Stimulated activated CD8-positive, alpha-beta memory T cell treated with anti-CD3 and anti-CD28 coated beads, Interleukin-15, amount 100 ng/mL, for 24 hours (primary cell): ENCODE measurements at places on chromosomes 2 and 18.

DNA sequence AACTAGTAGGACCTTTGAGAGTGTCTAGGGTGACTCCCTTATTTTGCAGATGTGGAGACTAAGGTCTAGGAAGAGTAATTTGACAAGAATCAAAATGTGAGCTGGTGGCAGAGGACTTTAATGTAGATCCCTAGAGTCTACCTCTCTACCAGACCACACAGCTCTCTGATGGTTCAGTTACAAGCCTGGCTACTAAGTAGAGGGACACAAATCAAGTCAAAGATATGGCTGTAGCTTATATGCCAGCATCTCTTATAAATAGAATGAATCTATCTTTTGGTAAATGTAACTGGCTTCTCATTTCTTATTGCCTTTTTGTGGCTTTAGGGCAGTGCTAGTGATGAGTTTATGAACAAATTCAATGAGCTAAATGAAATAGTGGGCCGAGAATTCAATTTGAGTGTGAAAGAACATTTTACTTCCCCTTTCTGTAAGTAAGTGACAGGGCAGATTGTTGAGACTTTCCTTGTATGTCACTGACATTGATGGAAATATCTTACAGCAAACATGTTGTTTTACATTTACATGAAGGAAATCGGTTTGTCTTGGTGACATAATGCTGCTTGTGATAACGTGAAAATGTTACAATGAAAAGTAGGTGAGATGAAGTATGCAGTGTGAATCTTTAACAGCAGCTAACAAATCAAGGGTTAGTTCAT lies 28.3 kb downstream of the CSRNP3 start:
- no peak for DNase-seq

DNA sequence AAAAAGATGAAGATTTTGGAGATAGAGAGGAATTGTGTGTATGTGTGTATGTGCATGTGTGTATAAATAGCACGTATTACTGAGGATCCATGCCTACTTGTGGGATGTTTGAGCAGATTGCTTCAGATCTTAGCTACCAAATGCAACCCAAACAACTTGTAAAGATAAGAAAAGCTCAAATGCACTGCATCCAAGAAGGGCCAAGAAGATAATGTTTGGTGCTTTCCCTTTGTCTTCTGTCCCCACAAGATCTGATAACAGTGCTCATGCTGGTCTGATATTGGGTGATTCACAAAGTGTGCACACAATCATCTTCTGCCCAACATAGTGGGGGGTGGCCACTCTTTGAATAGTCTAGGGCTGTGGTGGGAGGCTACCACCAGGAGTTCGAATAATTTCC lies 284.8 kb upstream of the CYRIA start:
- DNase-seq: no peak

- DNase-seq: no peak
These were observed 21.2 kb downstream of the ODC1 start for GRCh38 chr2:10426726-10427617.

- DNase-seq: no peak
These were observed 679.4 kb downstream of the NUP35 start for GRCh38 chr2:183803596-183803995.

DNA sequence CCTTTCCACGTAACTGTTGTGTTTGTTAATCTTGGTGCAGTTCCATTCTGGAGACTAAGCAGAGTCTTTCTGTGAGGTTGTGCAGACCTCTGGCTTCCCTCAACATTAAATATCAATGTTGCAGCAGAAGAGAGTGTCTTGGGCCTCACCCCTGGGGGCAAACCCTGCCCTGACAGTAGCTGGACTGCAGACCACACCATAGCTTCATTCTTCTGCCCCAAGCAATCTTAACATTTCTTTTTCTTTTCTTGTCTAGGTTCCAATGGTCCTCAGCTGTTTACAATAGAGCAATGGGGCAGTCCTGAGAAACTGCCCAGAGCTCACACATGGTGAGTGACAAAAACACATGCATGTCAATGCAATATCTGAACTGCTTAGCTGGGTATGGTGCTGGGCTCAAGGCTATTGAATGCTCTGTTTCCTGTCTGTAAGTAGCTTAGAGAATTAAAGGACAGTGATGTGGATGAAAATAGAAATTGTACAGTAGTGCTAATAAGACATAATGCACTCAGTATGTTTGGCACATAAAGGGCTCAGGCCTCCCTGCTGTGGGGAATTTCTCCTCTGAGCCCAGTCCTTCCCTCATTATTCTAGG lies 237.6 kb downstream of the ALPK2 start:
- DNase-seq: no peak

GRCh38 chr2:224849264-224849663 lies 133.1 kb upstream of the CCDC195 start:
- DNase-seq: no peak

GRCh38 chr18:78642296-78642951 lies 337.2 kb upstream of the SALL3 start:
- DNase-seq: no peak

DNA sequence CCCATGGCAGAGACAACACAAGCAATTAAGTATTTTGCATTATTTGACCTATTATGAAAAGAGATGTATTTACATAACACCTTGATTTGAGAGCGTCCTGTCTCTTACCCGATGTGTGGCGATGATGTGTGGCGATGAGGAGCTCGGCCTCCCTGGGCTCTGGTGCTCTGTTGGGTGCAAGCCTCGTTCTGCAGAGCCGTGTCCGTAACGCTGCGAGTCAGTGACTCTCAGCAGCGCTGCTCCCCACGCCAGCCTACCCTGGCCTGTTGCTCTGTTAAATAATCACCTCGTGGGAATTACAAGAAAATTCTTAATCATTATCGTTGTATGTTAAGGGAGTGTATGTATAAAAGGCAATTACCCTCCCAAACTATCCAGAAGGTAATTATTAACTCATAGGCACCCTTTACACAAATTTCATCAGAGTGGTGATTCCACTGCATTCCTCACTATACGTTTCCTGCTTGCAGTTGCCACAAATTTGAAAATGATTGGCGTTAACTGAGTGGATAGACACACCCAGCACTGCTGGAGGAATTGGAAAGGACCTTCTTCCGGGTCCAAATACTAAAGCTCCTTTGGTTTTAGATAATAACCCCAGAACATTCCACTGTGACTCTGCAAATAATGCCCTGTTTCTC lies 52.0 kb upstream of the NFATC1 start:
- DNase-seq: no peak

DNA sequence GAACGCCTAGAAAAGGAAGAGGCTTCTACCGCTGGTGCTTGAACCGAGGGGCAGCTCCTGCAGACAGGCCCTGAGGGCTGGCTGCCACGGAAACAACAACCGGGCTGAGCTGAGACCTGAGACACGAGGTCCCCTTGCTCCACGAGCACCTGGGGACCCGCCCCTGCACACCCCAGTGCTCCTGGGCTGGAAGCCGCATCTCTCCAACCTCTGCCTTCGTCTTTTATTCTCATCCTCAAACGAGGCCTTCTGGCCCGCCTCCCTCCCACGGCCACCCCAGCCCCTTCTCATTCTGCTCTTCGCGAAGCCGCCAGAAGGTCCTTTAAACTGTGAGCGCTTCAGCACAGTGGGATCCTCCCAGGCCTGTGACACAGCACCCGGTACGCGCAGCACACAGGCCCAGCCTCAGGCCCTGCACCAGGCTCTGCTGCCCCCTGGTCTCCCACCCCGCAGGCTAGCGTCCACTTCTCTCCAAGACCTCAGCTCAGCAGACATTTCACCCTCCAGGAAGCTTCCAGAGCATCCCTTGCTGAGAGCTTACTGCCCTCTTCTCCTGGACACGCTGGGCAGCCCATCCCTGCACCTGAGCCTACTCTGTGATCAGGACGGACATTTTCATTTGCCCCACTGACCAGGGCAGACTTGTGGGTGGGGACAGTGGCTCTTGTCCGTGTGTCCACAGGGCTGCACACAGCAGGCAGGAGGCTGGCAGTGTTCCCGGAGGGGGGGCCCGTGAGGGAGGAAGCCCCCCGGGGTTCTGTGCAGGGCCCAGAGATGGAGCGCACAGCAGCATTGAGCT lies 149.7 kb downstream of the PXDN start:
- no peak for DNase-seq

- DNase-seq: no peak
These were observed 6.0 kb upstream of the ASAP2 start for GRCh38 chr2:9200633-9201015.

DNA sequence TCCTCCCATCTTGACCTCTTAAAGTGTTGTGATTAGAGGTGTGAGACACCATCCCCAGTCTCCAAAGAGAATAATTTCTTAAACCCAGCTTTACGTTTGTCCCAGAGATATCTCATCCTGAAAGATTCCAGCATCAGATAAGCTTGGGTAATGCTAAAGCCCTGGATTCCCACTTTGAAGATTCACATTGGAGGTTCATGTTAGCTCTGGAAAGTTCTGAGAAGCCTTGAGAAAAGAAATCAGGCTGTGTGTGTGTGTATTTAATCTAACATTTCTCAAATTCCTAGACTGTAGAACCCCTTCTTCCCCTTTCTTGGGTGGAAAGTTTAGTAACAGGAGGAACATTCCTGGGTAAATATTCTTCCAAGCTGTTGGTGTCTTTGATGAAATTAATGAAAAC lies 18.0 kb downstream of the ZNF532 start:
- DNase-seq: no peak

GRCh38 chr2:105183555-105184323 lies 57.8 kb upstream of the GPR45 start:
- DNase-seq: no peak

DNA sequence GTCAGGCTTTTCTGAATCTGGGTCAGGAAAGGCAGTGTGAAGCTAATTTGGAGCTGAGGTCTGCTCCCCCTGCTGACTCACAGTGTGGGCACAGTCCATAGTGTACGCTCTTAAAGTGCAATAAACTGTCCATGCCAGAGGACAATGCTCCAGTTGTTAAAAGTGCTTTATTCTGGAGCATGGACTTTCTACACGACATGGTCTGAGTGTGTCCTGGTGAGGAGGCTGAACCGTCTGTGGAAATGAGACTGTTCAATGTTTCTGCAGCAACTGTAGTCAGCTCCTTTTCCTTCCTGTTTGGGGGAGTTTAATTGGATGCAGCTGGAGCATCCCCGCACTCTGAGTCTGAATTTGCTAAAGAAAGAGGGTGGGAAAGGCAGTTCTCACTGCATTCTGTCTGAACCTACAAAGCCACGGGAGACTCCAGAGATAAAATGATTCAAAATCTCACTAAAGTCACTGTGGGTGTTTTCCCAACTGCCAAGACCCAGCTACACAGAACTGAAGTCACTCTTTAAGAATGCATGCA lies 110.2 kb upstream of the TRIB2 start:
- no peak for DNase-seq

DNA sequence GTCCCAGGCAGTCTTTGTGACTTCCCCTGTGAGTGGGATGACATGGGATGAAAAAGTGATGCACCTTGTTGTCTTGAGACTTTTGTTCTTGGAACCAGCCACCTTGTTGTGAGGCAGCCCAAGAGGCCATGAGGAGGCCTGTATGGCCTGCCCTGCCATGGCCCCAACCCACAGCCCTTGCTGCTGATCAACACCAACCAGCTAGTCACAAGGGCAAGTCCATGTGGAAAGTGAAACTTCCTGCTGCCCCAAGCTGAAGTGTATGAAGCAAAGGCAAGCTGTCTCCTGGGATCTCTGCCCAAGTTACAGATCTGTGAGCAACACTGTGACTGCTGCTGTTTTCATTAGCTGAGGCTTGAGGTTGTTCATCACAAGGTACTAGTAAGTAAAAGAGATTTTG lies 21.6 kb downstream of the TMEM18 start:
- DNase-seq: no peak

- DNase-seq: peak; percentile 65
These were observed 2.7 kb upstream of the RNPEPL1 start for GRCh38 chr2:240565333-240566202.

GRCh38 chr2:23448906-23449305 lies 63.9 kb downstream of the KLHL29 start:
- no peak for DNase-seq

- DNase-seq: no peak
These were observed 153.1 kb upstream of the SLC14A2 start for GRCh38 chr18:45462179-45462578.

DNA sequence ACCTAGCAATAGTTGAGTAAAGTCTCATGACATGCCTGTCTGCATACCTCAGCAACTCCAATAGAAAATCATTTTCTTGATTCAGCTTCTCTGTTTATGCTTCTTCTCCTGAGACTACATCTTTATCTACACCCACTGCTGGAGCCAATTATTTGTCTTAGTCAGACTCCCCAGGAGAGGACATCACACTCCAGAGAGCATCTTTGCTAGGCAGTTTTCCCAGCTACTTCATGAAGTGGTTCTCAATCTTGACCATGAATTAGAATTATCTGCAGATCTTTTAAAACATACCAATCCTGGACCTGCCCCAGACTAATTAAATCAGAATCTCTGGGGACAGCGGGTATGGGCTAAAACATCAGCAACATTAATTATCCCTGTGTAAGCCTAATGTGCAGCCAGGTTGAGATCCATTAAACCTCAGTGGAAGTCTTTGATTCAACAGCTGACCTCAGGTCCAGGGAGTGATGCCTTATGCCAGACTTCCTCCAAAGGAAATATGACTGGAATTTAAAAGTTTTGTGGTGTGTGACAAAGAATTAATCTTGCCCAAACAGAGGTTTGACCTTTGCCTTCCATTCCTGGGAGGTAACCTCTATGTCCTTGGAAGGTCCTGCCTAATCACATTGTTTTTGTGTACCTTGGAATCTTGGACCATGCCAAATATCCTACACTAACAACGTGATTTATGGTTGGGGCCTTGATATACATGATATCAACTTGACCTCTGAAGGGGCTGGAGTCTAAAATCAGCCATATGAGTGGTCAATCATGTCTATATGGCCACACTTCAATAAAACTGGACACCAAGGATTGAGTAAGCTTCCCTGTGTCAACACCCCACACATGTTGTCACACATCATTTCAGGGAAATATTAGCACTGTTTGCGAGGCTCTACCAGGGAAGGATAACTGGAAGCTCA lies 99.3 kb upstream of the DNAJC10 start:
- DNase-seq: no peak

GRCh38 chr18:44973282-44973681 lies 292.6 kb downstream of the SETBP1 start:
- no peak for DNase-seq

DNA sequence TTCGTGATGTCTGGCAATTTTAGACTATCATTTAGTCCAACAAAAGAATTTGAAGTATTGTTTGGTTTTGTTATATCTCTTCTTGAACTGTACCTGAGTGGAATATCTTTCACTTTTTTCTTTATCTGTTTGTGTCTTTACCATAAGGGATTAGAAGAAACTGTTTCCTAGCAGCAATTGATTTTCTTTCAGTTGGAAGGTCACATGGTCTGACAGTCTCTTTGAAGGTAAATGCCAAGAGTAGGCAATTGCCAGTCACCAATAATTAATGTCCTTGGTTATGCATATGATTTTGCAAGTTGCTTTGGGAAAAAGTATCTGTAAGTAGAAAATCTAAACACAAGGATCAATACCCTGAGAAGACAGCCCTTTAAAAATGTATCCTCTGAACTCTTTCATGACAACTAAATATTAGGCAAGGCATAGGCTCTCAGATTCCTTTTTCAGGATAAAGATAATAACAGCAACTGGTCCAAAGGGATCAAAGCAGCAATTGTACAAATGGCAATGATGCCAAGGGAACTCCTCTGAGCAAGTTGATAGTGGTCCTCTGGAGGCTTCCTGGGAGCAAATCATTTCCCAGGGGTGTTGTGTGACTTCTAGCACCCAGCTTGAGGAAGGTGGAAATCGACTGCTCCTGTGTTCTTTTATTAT lies 17.6 kb downstream of the MAP3K19 start:
- no peak for DNase-seq

GRCh38 chr18:28095041-28095440 lies 81.9 kb downstream of the CDH2 start:
- DNase-seq: no peak
